H1 (cell line): ENCODE measurements at places on chromosomes 4 and X. TPM values are rescaled to one million over a fixed set of nuclear protein-coding genes. Genes with fewer than 3 reads are reported as not detected.

The ARL9 gene
- total RNA-seq: 0.31 and 0.76 TPM in 2 replicates

The ERAS gene
- total RNA-seq: not detected in 2 replicates

The DRP2 gene
- total RNA-seq: 0.20 and 0.25 TPM in 2 replicates

DNA sequence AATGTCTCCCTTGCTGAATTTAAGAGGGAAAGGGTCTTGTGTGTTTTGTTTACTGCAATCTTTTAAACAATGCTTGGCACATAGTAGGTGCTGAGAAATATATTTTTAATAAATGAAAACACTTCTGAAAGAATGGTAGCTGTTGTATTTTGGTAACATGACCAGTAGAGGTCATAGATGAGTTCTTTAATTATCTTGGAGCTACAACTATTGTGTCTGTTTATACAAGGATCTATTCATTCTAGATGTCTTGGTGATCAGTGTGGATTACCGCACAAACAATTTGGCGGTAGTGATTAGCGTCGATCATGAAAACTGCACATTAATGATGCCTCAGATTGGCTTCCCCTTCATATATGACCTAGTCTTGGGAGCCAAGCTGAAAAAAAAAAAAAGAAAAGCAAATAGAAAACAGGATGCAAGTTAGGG is 21.4 kb upstream of the SCRG1 start:
- H3K4me3 ChIP-seq: no peak overlapping the region
- no peak overlapping the region for H3K27ac ChIP-seq

DNA sequence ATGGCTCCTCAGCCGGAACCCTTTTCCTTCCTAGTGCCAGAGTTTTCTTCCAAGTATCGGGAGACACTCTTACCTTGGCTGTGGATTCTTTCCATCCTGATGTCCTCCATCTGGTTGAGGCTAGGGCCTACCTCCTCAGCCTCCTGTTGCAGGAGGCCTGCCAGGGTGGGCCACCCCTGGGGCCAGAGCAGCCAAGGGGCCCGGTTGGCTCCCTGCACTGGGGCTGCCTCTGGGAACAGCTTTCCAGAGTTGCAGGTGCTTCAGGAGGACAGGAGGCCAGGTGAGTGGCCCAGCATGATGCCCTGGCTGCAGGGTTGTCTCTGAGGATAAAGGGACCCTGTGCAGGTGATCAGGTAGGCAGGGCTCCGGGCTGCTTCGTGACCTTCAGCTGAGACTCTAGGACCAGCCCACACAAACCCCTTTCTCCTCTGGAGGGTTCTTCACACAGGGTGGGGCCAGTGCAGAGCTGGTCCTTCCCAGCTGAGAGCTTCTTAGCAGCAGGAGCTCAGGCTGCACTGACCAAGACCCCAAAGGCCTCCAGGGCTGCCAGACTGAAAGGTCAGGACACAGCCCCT is 5.3 kb upstream of the GPR78 start:
- no peak overlapping the region for H3K27ac ChIP-seq
- H3K36me3 ChIP-seq: no peaks in the 10 kb centered on the region
- peaks cover 3% of the 10 kb centered on the region for H3K4me1 ChIP-seq
- H3K4me3 ChIP-seq: no peak overlapping the region

DNA sequence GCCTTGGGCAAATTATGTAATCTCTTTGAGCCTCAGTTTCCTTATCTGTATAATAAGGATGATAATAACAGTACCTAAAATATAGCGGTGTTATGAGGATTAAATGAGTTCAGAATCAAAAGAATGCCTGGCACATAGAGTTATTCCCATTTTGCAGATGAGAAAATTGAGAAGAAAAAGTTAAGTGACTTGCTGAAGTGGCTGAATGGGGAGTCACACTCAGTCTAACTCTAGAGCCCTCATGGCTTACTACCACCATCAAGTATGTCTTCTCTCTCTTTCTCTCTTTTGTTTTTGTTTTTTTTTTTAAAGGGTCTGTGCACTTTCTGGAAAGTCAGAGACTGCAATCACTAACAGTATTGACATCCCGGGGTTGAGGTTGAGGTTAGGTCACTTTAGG is 615 bp downstream of the CACNA1F start:
- no peak for DNase-seq
- H3K4me1 ChIP-seq: no peaks in the 10 kb centered on the region; the same call in 1 of the 2 replicates
- no peaks in the 10 kb centered on the region for H3K36me3 ChIP-seq
- H3K4me3 ChIP-seq: no peak overlapping the region
- H3K27ac ChIP-seq: no peak overlapping the region
- no peaks in the 10 kb centered on the region for H3K27me3 ChIP-seq

DNA sequence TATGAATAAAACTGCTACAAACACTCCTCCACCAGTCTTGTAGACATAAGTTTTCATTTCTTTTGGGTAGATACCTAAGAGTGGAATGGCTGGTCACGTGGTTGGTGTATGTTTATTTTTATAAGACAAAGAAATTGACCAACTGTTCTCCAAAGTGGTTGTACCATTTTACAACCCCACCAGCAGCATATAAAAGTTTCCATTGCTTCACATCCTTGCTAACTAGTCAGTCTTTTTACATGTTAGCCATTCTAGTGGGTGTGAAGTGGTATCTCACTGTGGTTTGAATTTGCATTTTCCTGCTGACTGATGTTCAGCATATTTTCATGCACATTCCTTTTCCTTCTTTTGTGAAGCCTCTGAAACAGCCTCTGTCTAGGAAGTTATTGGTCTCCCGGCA is 76.2 kb upstream of the ADGRG2 start:
- H3K27me3 ChIP-seq: no peaks in the 10 kb centered on the region
- H3K27ac ChIP-seq: no peak overlapping the region
- H3K4me1 ChIP-seq: no peaks in the 10 kb centered on the region
- no peak for DNase-seq

DNA sequence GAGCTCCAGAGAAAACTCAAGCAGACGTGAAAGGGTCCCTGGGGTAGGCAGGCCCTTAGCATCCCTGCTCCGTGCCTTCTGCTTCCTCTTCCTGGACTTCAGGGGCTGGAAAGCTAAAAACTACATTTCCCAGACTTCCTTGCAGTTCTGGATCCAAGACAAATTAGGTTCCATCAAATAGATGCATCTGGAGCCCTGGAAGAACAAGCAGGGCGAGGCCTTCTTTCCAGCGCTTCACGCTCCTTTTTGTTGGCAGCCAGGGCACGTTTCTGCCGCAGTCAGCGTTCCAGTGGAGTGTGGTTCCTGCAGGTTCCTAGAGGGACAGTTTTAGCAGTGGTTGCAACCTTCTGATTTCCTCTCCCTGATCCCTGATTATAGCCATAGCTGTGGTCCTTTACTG is 53.6 kb upstream of the MSX1 start:
- H3K36me3 ChIP-seq: no peaks in the 10 kb centered on the region
- no peaks in the 10 kb centered on the region for H3K4me1 ChIP-seq
- no peak overlapping the region for H3K27ac ChIP-seq
- no peaks in the 10 kb centered on the region; the same call in 1 of the 2 replicates for H3K27me3 ChIP-seq

DNA sequence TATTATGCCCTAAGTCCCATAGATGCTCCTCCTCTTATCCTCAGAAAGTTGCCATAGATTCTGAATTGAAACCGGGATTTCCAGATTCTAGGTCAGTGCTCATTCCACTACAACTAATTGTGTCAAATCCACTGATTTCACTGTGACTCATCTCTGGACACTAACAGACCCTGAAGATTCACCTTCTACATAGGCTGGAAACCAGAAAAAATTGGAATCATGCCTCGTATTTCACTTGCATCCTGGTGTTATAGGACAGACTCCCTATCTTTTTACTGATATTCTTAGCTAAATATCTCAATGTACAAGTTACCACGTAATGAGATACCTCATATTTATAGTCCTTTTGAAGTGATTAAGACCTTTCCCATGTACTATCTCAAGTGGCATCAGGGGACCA is 36.7 kb downstream of the CLNK start:
- no peaks in the 10 kb centered on the region for H3K27me3 ChIP-seq
- H3K4me3 ChIP-seq: no peak overlapping the region
- no peaks in the 10 kb centered on the region for H3K4me1 ChIP-seq
- no peak for DNase-seq
- no peaks in the 10 kb centered on the region for H3K36me3 ChIP-seq

- DNase-seq: no peak
- H3K27ac ChIP-seq: no peak overlapping the region
- no peaks in the 10 kb centered on the region for H3K36me3 ChIP-seq
- H3K4me1 ChIP-seq: no peaks in the 10 kb centered on the region
These were observed 264.6 kb upstream of the FMR1 start for GRCh38 chrX:147646949-147647723.
